ENCODE measurements at places on chromosomes 7 and 10.
A peak's percentile ranks its signal among the peaks of the same experiment; 100 is the strongest.

DNA sequence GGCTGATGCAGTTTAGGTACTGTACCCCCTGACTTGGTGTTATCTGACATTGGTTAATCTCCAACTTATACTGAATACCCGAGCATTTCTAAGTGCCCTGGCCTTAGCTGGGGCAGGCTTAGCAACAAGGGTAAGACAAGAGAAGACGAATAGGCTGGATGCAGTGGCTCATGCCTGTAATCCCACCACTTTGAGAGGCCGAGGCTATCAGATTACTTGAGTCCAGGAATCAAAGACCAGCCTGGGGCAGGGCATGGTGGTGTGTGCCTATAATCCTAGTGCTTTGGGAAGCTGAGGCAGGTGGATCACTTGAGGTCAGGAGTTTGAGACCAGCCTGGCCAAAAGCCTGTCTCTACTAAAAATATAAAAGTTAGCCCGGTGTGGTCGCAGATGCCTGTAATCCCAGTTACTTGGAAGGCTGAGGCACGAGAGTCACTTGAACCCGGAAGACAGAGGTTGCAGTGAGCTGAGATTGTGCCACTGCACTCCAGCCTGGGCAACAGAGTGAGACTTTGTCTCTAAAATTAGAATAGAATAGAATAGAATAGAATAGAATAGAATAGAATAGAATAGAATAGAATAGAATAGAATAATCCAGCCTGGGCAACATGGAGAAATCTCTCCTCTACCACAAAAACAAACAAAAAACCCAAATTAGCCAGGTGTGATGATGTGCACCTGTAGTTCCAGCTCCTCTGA lies 108.9 kb downstream of the BICC1 start:
- no peak for DNase-seq

GRCh38 chr7:28356619-28357018 lies 55.7 kb upstream of the CREB5 start:
- DNase-seq = no peak

GRCh38 chr10:124624466-124624865 lies 119.7 kb downstream of the FAM53B start:
- no peak for DNase-seq

DNA sequence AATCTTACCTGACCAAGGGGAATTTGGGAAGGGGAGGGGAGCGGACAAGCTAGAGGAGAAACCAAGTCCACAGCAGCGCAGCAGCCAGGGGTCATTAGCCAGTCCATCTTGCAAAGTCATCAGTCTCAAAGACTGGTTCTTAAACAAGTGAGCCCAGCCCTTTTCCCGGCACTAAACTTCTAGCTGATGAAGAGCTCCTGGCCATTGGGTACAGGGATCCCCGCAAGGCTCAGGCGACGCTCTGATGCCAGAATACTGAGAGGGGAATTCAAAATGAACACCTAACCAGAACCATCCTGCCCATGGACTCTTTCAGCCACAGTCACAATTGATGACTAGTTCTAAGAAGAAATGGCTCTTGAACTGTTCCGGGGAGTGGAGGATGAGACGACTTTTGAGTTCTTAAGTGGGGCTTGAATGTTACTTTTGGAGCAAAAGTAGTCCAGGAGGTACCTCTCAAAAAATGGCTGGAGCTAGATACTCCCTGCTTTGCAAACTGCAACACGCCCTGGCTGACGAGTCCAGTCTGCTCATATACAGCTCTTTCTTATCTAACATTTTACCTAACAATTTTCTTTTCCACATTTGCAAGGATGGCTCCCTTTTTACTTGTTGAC lies 2.5 kb upstream of the TWIST1 start:
- DNase-seq = no peak

GRCh38 chr10:112022196-112022595 lies 161.4 kb downstream of the GPAM start:
- no peak for DNase-seq

GRCh38 chr7:108165723-108166122 lies 35.6 kb upstream of the LAMB4 start:
- no peak for DNase-seq

DNA sequence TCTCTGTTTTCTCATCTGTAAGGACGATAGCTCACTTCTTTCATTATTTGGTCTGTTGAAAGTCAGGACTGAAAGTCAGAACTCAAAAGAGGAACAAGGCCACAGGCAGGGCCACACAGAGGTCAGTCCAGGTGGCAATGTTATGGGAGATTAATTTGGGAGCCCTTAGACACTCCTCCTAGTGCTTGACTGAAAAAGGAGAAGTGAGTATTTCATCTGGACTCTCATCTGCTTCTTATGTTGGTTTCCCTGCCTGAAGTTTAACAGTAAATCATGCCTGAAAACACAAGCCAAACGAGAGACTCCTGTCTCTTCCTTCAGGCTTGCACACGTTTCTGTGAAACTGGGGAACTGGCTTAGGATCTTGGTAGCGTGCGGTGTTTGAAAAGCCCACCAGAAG lies 248.5 kb downstream of the BUB3 start:
- DNase-seq = no peak

- no peak for DNase-seq
These were observed 30.4 kb downstream of the CNTNAP2 start for GRCh38 chr7:146146831-146147486.

DNA sequence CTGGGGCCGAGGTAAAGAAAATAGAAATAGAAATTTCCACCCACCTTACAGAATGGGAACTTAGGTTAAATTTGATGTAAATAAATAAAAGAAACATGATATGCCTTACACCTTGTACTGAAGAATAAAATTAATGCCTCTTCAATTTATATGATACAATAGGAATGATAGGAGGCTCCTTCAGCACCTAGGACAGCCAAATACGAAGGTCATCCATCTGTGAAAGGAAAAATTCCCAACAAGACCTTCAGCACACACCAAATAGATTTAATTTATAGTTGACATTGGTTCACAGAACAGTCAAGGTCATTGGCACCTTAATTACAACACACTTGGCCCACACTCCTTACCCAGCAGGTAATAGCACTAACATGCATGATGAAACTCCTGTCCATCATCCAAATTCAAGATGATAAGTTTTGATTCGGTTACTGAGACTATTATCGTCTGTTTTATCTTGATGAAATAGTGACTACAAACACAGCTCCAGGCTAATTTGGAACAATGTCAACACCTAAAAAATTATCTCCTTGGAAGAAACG lies 250.9 kb downstream of the SNX13 start:
- no peak for DNase-seq

GRCh38 chr10:12547301-12547771 lies 198.0 kb downstream of the CAMK1D start:
- no peak for DNase-seq

DNA sequence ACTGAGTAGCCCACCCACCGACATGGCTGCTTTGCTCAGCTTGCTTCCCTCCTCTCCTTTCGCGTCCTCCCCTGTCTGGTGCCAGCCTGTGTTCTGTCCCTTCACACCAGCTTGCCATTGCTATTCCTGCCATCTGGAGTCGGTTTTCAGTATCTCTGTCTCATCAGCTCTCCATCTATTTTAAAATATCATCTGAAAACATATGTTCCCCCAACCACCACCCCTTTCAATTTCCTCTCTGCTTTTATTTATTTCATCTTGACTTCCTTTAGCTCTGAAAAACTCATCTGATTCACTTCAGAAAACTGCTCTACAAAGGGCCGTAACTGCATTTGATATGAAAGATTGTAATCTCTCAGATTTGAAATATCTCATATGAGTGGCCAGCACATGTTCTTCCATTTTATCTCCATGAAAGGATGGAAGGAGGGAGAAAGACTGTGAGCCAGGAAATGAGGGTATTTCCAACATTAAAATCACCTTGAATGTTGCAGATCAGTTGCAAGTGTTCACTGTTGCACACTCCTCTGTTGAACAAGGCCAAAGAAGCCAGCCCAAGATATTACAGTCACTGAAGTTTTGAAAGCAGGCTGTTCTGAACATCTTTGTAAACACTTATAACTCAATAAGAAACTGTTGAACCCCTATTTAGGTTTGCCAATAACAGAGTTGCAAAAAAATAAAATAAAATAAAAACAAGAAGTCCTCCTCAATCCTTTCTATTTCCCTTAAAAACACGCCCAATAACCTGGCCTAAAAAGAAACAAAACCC lies 202.4 kb upstream of the NEBL start:
- DNase-seq = no peak

- DNase-seq = no peak
These were observed 31.5 kb upstream of the TNRC18 start for GRCh38 chr7:5455175-5455574.

DNA sequence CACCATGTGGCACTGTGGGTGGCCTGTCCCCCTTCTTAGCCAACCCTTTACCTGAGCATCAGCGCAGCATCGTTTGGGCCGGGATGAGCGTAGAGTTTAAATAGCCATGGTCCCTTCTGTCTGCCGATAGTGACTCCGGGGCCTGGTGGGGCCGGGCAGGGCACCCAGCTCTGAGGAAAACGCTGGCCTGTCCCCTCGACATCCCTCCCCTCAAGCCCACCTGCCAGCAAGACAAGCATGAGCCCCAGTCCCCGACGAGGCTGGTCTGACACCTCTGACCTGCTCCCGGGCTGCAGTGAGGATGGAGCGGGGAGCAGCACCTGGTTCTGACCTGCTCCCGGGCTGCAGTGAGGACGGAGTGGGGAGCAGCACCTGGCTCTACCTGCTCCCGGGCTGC lies 31.1 kb upstream of the CNPY1 start:
- no peak for DNase-seq

DNA sequence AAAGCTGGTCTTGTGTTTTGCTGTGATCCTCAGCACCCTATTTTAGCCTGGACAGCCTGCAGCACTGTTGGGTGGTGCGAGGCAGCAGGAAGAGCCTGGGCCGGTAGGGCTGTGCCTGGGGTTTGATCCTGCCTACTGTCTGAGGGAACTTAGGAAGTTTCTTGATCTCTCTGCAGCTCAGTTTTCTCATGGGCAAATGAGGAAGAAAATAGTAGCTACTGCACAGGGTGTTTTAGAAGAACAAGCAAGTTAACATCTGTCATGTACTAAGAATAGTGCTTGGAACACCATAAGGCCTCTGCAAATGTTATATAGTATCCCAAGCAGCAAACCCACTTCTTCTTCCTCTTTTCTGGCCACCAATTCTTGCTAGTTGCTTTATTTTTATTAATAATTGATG lies 12.0 kb upstream of the AGR2 start:
- DNase-seq = peak; percentile 57

DNA sequence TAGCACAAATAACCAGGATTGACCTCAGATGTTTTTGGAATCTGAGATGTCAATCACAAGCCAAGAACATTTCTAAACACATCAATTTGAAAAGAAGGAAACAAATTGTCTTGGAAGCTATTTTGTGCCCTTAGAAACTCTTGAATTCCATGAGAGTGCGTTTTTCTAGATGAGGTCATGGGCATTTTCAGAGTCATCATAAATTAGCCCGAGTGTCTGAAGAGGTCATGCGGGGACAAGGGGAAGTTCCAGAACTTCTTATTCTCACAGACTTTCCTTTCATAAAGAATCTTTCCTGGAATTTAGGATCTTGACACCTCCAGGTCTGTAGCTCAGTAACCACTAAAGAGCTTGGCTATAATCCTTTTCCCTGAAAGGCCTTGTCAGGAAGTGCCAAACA lies 28.2 kb downstream of the IL2RA start:
- peak; percentile 15 for DNase-seq

GRCh38 chr7:131075406-131075805 lies 252.3 kb upstream of the MKLN1 start:
- no peak for DNase-seq

DNA sequence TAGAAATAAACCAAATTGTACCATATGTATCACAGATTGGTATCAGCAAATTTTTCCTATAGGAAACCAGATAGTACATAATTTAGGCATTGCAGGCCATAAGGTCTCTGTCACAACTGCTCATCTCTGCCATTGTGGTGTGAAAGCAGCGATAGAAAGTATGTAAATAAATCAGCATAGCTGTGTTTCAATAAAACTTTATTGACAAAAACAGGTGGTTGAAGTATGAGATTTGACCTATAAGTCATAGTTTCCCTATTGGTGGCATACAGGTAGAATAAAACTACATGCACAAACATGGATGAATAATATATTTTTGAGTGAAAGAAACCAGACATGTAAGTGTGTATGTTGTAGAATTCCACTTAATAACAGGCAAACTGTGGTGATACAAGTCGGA lies 1454.9 kb downstream of the REEP3 start:
- no peak for DNase-seq

DNA sequence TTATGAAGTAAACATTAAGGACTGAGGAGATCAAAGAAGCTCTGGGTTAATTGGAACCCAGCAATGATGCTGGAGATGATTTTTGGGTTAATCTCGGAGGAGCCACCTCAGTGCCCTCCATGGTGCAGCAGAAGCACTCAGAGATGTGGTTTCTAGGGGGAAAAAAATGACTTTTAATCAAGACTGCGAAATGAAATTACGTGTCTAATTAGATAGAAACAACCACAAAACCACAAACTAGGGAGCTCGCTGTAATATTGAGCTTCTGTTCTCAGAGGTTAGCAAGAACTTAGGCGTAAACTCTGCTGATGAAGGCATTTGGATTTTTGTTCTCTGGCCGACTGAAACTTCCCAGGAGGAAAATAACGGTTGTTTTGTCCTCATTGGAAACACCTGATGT lies 319.0 kb downstream of the GRID1 start:
- DNase-seq = no peak

- no peak for DNase-seq
These were observed 90.7 kb downstream of the UNCX start for GRCh38 chr7:1323178-1324027.

DNA sequence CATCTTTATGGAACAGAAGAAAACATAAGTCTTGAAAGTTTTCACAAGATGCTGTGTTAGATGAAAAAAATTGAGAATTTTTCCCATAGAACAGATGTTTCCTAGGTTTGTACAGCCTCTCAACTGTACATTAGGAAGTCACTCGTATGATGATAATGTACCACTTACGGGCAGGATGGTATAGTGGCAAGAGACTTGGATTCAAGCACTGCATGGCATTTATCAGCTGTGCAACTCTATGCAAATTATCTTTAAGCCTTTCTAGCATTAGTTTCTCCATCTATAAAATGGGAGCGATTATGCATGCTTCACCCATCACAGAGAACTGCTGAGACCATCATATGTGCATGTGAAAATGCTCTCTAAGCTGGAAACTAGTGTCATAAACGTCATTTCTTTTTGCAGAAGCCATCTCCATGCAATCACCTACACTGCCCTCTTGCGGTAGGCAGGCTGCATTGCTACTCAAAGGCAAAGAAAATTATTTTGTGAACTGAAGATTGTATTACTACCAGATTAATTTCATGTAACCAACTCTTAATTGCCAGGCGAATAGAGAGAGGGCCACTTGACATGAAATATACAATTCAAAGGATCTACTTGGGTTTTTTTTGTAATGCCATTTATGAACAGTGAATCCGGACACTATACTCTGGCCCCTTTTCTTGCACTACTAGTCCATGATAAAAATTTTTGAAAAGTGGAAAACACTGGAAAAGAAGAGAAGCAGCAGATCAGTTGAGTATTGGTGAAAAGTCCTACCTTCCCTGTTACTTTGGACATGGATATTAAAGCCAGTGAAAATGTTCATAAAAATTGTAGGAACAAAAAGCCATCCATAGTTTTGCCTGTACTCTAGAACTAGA lies 102.3 kb downstream of the JAZF1 start:
- DNase-seq = peak; percentile 71
